ENCODE measurements at places on chromosomes 16 and 17. TPM values are rescaled to one million over a fixed set of nuclear protein-coding genes. Genes with fewer than 3 reads are reported as not detected.
A peak's percentile ranks its signal among the peaks of the same experiment; 100 is the strongest.

CACNG3 gene
- polyA plus RNA-seq, result not detected

MC1R gene
- polyA plus RNA-seq, result not detected

GRCh38 chr17:7806587-7806986, 27.4 kb upstream of the KDM6B start:
- no peak overlapping the region for H3K4me3 ChIP-seq
- H3K27ac ChIP-seq, result peak overlapping the region; percentile 60
- H3K27me3 ChIP-seq, result peaks cover 56% of the 10 kb centered on the region
- no peaks in the 10 kb centered on the region for H3K36me3 ChIP-seq
- H3K4me1 ChIP-seq, result peaks cover 2% of the 10 kb centered on the region
- no peak for DNase-seq

PRSS36 gene
- 0.40 TPM for polyA plus RNA-seq

DNA sequence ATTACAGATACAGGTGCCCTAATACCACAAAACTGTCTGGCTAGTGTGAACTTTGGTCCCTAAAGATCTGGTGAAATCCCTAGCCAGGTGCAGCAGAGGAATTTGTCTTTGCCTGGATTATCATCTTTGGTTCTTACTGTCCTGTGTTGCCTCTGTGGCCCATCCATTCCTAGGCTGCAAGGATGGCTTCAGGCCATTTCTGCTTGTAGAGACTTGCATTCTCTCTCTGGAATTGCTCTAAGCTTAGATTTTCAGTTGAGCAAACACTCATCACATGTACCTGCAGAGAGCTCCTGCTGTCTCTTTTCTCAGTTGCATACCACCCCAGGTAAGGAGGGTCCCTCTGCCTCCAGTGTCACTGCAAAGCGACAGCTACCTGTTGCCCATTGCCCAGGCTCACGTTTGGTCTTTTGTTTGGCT, 114.9 kb downstream of the PRKCA start:
- DNase-seq, result no peak
- H3K36me3 ChIP-seq, result no peaks in the 10 kb centered on the region
- H3K27me3 ChIP-seq, result peaks cover 10% of the 10 kb centered on the region
- H3K4me1 ChIP-seq, result no peaks in the 10 kb centered on the region
- H3K4me3 ChIP-seq, result no peak overlapping the region

DNA sequence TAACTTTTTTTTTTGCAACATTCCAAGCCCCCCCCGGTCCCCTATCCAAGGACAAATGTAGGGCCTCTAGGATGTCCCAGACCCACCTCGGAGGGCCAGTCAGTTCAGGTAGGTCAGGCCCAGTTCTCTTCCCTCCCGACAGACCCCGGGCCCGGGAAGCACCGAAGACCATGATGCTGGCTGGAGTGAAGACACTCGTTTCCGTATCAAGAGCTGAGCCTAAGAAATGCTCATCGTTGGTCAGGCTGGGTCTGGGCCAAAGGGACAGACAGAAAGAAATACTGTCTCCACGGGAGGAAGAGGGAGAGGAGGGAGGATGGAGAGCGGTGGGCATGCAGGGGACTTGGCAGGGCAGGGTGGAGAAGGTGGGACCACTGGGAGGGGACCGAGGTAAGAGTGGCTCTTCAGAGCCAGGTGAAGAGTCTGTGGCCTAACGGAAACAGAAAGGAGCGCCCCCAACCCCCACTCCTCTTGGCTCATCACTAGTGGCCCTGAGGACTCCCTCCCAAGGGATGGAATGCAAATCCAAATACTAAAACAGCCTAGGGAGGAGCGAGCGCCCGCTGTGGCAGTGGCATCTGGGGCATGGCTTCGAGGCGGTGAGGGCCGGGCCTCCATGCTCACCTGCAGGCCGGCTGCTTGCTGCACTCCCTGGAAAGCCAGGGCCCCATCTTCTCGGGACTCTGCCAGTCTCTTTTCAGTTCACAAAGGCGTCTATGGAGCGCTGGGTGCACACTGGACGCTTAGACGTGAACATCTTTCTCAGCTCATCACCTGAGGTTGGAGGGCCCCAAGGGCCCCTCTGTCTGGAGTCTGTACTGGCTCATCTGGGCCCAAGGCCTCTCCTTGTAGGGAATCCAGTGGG, 1.7 kb upstream of the ROGDI start:
- no peaks in the 10 kb centered on the region for H3K27me3 ChIP-seq
- H3K4me3 ChIP-seq, result peak overlapping the region; percentile 82
- no peak for DNase-seq
- peaks cover 21% of the 10 kb centered on the region for H3K4me1 ChIP-seq
- H3K36me3 ChIP-seq, result no peaks in the 10 kb centered on the region

TAC4 gene
- polyA plus RNA-seq, result not detected
